MG63 (cell line): ENCODE measurements at places on chromosomes 2 and 18. TPM values are rescaled to one million over a fixed set of nuclear protein-coding genes. Genes with fewer than 3 reads are reported as not detected.

LRATD1 gene
- total RNA-seq, result not detected in 2 replicates

- no peak for DNase-seq
These were observed 13.6 kb downstream of the B3GNT2 start for GRCh38 chr2:62209427-62209991.

GRCh38 chr2:64905338-64906024 lies 83.7 kb upstream of the SLC1A4 start:
- DNase-seq, result no peak

GRCh38 chr18:63262369-63263335 lies 56.9 kb downstream of the BCL2 start:
- DNase-seq, result no peak

RUFY4 gene
- not detected in 2 replicates for total RNA-seq

UBE2F gene
- 121 and 138 TPM in 2 replicates for total RNA-seq

PARD6G gene
- 3.4 TPM in 2 replicates for total RNA-seq

DNA sequence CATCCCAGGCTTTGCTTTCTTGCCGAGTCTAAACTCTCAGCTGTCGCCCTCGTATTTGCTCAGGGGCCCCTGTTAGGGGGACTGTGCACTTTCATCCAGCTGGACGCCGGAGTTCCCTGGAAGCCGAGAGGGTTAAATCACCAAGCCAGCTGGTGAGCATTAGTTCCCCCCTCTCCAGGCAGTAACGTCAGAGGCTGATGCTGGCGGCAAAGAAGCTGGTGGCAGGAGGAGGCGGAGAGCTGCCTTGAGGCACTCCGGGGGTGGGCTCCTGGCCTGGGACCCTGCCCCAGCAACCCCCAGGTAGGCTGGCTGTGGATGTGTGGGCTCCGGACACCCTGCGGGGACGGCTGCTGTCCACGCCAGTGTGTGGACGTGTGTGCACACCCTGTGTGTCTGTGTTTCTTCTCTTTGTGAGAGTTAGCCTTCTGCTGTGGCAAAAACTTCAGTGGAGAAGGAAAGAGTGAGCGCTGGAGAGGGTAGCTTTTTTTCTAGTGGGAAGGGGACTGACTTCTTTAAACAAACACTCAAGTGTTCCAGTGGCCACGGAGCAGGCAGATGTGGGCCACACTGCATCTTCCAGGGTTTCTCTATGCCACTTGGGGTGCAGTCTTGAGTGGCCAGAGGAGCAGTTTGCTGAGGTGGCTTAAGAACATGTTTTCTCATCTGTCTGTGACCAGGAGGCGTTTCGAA lies 84.7 kb downstream of the GLI2 start:
- peak; percentile 80 for DNase-seq

DNA sequence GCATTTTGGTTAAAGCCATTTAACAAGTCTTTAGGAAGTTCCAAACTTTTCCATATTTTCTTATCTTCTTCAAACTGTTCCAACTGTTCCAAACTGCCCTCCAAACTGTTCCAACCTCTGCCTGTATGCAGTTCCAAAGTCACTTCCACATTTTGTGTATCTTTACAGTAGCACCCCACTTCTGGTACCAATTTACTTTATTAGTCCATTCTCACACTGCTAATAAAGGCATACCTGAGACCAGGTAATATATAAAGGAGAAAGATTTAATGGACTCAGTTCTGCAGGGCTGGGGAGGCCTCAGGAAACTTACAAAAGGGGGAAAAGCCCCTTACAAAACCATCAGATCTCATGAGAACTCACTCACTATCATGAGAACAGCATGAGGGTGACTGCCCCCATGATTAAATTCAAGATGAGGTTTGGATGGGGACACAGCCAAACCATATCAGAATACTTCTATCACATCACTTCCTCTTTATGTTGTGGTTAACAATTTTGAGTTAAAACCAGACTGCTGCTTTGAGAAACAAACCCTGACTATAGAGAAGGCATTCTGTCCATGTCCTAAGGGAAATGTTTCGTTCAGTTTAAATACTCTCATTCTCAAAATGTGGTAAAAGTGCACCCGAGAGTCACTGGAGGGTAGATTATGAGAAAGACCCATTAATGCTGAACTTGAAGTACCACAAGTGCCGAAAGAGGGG lies 11.0 kb downstream of the IL18R1 start:
- no peak for DNase-seq

- DNase-seq, result no peak
These were observed 408.7 kb upstream of the HS6ST1 start for GRCh38 chr2:128727404-128727803.
